ENCODE measurements at places on chromosomes 1 and 21.
A peak's percentile ranks its signal among the peaks of the same experiment; 100 is the strongest.

DNA sequence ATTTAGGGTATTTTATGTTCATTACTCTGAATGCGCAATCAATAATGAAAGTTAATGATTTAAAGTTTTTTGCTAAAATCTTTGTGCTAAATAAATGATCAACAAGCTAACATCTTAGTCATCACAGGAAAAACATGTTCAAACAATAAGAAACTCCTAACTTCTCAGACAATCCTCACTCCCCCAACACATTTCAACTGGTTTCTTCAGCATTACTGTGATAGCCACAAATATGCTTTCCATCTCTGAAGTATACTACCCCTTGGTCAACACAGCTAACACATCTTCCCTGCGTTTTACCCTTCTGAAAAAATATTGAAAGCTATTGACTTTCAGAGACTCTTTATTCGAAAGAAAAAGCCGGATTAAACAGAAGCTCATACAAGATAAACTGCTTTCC is 85.8 kb downstream of the ZNF644 start:
- peak; percentile 43 for DNase-seq

DNA sequence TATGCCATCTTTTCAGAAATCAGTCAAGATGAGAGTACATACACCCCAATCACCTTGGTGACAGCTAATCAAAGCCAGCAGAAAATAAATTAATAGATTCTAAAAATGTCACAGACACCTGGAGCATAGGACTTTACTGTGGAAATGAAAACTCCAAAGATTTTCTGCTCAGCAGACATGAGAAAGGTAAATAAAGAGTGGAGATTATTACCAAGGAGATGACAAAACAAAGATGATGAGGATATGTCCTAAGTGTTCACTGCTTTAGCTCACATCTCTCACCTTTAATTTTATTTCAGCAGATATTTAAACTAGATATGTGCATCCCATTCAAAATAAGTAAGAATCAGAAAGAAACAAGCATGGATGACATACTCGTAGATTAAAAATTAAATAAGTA is 14.8 kb upstream of the KCNT2 start:
- no peak for DNase-seq

DNA sequence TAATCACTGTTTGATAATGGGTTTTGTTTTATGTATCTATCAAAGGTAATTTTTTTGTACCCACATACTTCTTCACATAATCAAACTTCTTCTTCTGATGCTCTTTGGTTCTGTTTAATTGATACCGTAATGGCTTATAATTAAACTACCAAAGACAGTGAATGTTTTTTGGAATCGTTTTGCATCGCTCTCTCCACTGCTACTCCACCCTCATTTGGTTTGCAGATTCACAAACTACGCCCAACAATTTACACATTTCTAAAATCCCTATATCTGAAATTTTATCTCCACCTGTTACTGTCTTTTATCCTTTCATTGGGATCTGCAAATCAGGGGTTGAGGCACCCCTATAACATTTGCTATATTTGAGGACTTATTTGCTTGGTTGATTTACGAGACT is 319.6 kb downstream of the RWDD3 start:
- DNase-seq, result no peak

- peak; percentile 27 for DNase-seq
These were observed 102.0 kb downstream of the FMN2 start for GRCh38 chr1:240193679-240194078.

- no peak for DNase-seq
These were observed 58.4 kb upstream of the ATP1B1 start for GRCh38 chr1:169048043-169048442.

DNA sequence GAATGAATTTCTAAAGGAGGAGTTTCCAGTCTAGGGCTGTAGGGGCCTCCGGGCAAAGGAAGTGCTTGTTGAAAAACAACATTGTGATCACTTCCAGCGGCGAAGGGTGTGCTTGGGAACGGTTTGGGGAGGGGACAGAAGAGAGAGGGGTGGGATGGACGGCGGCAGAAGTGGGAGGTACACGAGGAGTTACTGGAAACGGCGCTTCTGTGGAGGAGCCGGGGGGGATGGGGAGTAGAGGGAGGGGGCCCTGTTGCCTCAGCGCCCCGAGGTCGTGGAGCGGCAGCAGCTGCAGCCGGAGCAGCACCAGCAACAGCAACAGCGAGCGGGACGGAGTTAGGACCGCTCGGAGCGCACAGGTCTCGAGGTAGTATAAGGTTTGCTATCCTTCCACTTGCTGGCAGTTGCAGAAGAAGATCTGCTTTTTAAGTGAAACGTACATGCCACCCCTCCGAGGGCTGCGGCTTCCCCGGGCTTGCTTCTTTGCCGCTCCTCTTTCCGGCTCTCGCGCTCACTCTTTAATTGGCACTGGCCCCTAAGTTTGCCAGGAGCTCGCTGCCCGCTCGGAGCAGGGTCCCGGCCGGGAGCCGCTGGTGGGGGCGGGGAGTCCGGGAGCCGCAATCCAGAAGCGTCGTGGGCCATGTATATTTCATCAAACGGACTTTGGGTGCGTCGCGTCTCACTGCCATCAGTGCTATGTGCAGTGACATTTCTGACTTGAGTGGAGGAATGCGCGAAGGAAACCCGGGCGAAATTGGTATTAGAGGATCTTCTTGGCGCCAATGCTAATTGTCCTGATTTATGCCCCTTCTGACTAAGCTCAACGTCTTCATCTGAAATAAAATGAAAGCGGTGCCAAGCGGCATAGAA is 771 bp upstream of the NTNG1 start:
- peak; percentile 41 for DNase-seq

DNA sequence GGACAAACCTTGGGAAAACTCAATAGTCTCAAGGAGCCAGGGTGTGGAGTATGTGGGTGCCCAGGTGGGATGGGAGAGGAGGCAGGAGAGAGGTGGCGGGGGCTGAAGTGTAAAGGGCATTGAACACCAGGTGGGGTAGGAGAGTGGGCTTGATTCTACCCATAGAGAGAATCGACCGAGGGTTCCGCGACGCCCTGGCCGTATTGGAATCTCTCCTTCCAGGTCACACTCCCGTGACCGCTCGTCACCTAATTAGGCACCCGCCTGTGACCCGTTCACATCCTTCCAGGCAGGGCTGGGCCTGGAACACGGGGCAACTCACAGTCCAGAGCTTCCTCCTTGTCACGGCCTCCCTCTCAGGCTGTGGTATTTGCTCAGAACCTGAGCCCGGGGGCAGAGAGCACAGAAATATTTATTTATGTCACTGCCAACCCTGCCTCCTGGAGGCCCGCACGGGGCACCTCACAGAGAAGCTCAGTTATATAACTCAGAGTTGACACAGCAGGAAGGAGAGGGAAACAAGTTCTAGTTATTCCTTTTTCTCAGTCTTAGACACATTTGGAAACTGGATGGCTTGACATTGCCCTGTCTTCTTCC is 12.0 kb downstream of the NCMAP start:
- no peak for DNase-seq

GRCh38 chr1:32869923-32870614 is 643 bp downstream of the FNDC5 start:
- DNase-seq, result no peak

- DNase-seq, result no peak
These were observed 18.9 kb downstream of the EPHX1 start for GRCh38 chr1:225828706-225829345.

GRCh38 chr1:235500971-235501540 is 3.2 kb downstream of the B3GALNT2 start:
- peak; percentile 60 for DNase-seq

- no peak for DNase-seq
These were observed 125.7 kb downstream of the LYPLAL1 start for GRCh38 chr1:219299420-219299819.

GRCh38 chr1:110787328-110788071 is 85.4 kb upstream of the CD53 start:
- DNase-seq, result no peak

- peak; percentile 43 for DNase-seq
These were observed 76.2 kb downstream of the DISC1 start for GRCh38 chr1:231702804-231703203.

GRCh38 chr1:221188458-221188857 is 309.2 kb downstream of the HLX start:
- DNase-seq, result no peak

- no peak for DNase-seq
These were observed 84.4 kb downstream of the HSF2BP start for GRCh38 chr21:43574741-43575472.

GRCh38 chr1:213276236-213276635 is 225.2 kb downstream of the RPS6KC1 start:
- DNase-seq, result no peak

- DNase-seq, result peak; percentile 27
These were observed 615.4 kb downstream of the KIF26B start for GRCh38 chr1:245770156-245770555.

- no peak for DNase-seq
These were observed 698.8 kb downstream of the MATN1 start for GRCh38 chr1:30024411-30025195.

DNA sequence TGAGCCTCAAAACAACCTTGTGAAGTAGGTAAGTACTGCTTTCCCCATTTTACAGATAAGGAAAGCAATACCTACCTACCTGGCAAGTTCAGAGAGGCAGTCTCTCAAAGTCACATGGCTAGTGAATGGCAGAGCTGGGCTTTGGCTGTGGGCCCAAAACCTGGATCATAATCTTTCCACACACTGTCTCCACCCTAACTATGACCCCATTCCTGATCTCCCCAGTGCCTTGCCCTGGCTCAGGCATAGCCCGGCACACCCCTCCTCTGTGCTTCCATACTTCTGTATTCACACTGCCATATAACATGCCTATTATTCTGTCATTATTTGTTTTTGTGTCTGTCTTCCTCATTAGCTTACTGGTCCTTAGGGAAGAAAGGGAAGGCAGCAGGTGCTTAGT is 15.9 kb downstream of the GNG12 start:
- DNase-seq, result no peak

DNA sequence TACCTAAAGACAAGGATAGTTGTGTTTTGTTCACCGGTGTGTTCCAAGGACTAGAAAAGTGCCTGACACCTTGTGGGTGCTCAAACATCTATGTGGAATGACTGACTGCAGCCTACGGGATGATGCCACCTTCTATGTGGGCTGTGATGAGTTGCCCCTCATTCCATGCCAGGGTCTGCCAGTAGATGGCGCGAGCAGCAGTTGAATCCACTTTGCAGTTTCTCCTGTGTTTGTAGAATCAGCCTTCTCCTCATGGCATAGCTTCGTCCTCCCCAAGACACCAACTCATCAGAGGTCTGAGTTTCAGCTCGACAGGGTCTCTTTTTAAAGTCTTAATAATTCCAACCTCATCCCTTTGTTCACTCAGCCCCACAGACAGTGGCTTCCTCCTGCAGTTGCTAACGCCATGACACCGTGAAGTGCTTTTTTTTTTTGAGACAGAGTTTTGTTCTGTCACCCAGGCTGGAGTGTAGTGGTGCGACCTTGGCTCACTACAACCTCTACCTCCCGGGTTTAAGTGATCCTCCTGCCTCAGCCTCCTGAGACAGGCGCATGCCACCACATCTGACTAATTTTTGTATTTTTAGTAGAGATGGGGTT is 133.7 kb downstream of the CAPN8 start:
- DNase-seq, result peak; percentile 35

GRCh38 chr1:38231941-38232340 is 185.3 kb upstream of the POU3F1 start:
- DNase-seq, result no peak

DNA sequence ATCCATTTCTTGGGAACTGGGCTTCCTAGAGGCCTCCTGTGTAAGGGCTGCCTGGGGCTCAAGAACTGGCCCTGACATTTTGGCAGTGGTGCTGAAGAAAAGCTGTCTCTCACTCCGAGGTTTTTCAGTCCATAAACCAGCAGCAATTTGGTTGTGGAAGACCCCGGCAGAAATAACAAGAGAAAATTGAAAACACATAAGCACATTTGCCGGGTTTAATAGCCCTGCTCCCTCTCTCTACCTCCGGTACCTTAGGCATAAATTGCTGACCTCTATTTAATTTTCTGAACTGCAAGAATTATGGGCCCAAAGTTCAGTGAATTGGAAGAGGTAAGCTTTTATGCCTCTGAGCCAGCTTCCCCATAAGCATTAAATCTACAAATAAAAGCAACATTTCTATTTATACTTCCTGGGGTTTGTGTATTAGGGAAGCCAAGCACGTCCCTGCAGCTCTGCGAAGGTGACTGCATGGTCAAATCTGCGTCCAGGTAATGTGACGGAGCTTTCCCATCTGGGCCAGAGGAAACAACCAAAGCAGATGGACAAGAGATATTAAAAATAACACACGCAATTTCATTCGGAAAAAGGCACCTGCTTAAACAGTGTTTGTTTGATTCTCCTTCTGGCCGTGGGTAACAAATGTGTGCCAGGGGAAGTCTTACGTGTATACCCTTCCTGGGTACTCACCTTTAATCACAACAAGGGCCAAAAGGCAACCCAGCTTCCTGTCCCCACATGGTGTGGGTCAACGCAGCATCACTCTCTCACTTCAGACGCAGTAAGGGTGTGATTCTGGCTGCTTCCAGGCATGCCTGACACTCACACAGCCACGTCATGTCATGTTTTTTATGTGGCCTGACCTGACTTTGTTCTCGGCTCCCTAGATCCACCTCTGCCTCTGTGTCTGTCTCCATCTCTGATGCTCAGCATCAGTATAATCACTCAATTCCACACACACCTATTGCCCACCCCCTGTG is 69.2 kb downstream of the PAPPA2 start:
- no peak for DNase-seq

GRCh38 chr1:113946678-113947387 is 17.7 kb downstream of the HIPK1 start:
- peak; percentile 34 for DNase-seq

DNA sequence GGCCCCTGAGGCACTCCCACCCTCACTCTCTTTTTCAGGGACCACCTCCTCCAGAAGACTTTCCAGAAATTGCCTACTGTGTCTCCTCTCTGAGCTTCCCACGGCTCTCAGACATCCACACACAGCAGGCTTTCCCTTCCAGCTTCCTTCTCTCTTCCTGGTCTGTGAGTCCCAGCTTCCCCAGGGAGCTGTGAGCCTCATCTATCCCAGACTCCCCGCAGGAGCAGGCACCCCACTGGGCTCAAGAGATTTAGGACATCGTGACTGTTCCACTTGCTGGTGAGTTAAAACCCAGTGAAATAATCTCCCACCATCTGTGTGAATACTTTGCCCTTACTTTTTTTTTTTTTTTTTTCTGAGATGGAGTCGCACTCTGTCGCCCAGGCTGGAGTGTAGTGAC is 22.0 kb upstream of the PRELP start:
- DNase-seq, result no peak

- no peak for DNase-seq
These were observed 25.7 kb downstream of the ARHGEF19 start for GRCh38 chr1:16186655-16187235.

DNA sequence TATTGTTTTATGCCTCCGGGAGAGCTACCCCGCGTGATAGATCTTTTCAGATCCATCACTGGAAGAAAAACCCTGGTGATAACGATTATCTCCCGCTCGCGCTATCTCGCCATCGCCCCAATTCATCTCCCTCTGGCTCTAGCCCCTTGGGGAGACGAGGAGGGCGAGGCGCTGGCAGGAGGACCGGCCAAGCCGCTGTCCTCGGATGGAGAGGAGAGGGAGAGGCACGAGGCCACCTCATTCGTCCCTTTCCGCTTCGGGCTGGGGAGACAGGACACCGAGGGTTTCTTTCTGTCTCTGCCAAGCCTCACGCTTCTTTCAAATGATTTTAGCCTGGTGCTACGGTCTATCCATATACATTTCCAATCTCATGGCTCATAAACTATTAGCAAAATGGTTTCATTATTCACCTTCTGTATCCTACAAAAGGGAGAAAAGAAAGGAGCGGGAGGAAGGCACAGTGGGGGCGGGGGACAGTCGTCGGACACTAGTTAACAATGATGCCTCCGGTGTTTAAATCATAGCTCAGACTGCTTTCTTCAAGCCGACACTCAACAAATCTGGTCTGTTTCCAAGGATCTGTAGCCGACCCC is 415.0 kb upstream of the ESRRG start:
- DNase-seq, result no peak

Measured in iris pigment epithelial cell (primary cell).